ENCODE measurements at places on chromosomes 1 and 21.

DNA sequence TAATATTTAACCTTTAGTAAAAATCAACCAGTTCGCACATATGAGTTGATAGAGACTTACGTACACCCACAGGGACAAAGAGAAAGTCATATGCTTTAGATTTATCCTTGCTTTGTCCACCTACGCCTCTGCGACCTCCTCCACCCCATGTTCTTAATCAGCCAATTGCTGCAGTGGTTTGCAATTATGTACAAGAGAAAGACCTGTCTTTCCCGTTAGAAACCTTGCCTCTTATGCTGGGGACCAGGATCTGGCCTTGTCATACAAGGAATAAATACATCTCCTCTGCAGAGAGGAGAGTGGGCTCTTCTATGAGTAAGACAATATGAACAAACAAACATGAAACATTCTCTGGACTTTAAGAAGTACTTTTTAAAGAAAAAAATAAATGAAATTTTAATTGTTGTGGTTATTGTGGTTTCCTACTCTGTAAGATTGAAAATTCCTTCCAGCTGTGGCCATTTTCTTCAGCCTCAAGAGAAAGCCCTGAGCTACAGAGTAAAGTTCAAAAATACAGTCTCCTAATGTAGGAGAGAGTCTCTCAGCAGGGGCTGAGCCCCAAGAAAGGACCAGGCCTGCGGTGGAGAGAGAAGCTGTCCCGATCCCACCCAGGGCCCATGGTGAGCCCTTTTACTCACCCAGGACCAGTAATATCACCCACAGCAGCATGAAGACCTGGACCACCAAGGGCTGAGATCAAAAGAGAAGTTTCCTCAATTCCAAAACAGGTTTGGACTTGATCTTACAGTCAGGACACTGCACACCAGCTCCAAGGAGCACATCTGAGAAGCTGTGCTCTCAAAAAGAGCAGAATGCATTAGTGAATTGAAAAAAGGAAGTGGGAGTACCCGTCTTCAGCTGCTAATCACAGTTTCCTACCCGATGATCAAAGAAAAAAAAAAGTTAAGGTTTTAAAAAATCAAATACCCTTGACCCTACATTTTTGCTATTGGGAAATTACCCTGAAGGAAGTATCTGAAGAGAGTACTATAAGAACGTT, at the start of gene FCRL5:
Gene FCRL5 (minus strand): TSS at position 822 of the 1,000 bp plus-strand sequence. CDS start 153 bp downstream, at position 669.
- no peak for DNase-seq

DNA sequence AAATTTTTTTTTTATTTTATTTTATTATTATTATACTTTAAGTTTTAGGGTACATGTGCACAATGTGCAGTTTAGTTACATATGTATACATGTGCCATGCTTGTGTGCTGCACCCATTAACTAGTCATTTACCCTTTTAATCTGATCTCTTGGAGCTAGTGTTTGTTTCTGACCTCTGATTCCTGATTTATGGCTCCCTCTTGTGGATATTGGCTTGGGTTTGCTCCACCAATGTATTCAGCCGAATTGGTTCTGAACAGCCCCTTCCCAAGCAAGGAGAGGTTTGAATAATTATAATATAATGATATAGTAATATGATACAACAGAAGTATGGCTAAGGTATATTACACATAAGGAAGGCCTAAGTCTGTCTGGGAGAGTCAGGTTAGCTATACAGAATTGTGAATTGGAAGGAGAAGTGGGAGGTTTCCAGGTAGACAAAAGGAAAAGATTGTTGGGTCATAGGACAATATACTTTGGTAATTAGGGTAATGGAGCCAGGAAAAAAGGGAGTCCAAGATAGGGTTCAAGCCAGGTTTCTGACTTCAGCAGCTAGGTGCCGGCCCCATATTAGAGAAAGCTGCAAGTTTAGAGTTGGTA, 53.1 kb upstream of the HMCN1 start:
- peak; percentile 63 for DNase-seq

DNA sequence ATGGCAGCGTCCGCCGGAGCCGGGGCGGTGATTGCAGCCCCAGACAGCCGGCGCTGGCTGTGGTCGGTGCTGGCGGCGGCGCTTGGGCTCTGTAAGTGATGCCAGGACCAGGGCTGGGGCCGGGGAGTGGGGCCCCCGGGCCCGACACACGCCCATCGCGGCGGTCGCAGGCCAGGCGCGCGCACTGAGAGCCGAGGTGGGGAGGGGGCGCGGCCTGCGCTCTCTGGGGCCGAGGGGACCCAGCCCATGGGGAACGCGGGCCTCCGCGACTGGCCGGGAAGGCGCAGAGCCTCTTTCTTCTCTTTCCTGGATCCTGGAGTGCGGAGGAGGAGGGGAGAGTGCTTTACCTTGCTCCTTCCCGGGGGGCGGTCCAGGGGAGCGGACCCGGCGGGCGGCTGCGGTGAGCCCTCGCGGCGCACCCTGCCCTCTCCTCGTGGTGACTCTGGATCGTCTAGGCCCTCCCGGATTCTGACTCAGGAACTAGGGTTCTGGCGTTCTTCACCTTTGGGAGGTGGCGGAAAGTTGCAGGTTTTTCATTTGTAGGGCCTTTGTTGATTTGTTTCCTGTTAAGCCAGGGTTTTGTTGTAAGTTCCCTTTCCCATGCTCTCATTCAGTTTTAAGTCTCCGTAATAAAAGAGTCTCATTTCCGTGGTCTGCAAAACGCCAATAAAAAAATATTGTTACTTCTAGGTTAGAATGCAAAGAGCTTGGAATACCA, 529 bp downstream of the MPZL1 start:
- peak; percentile 33 for DNase-seq

DNA sequence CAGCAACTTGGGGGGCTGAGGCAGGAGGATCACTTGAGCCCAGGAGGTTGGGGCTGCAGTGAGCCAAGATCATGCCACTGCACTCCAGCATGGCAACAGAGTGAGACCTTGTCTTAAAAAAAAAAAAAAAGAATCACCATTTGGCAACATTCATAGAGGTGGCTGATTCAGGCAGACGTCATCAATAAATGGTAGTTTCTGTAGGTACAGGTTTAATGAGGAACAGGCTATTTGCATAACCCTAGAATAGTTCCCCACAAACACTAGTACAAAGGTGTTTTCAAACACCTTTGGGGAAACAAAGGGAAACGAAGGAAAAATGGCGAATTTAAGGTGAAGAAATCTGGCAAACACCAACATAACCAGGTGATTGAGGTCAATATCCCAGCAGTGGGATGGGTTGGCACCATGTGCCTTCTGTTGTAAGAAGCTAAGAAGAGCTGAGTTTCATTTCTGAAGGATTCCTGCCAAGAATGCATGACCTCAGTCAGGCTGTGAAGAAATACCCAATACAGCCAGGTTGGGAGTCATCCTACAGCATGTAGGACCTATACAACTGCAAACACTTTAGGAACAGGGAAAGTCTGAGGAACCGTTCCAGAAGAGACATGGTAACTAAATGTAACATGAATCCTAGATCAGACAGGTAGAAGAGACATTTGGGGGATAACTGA, 5.6 kb downstream of the LPAR3 start:
- peak; percentile 77 for DNase-seq

DNA sequence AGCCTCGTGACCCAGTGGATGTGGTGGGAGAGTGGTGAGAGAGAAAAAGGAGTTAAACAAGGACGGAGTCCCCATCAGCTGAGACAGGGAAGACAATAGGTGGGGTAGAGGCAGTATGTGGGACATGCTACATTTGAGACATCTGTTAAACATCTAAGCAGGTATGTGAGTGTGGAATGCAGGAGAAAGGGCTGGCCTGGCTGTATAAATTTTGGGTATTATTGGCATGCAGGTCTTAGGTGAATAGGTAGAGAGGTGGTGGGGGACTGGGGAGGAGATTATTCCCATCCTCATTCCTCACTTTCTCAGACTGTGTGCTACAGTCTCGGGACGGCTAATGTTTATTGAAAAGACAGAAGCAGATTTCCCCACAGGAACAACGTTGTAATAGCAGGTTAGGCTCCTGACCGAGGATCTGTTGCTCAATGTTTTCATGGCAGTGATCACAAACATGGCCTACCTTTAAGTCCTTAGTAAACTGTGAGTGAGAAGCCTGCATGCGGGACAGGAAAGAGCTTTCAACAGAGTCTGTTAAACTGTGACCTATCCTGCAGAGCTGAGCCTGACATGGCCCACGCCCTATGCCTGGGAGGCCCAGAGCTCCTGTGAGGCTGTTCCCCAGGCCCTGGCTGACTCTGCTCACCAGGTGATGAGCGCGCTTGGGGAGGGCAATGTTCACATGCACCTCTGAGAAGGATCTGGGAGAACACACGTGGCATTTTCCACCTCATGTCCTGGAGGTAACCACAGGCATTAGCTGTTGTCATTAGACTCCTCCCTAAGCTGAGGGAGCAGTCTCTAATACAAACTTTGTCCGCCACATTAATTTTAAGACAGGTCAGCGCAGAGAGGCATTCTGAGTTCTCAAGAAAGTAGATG, 16.5 kb downstream of the VSIG8 start:
- DNase-seq: peak; percentile 55

GRCh38 chr1:112990271-112990670, 34.3 kb upstream of the SLC16A1 start:
- no peak for DNase-seq

Data from choroid plexus epithelial cell (primary cell).